ENCODE measurements at places on chromosomes 5 and 9.

- H3K36me3 ChIP-seq: peaks cover 38% of the 10 kb centered on the region
- DNase-seq: no peak
- no peak overlapping the region for H3K4me3 ChIP-seq
- no peaks in the 10 kb centered on the region for H3K27me3 ChIP-seq
These were observed 39.5 kb downstream of the PRRC2B start for GRCh38 chr9:131433302-131433854.

DNA sequence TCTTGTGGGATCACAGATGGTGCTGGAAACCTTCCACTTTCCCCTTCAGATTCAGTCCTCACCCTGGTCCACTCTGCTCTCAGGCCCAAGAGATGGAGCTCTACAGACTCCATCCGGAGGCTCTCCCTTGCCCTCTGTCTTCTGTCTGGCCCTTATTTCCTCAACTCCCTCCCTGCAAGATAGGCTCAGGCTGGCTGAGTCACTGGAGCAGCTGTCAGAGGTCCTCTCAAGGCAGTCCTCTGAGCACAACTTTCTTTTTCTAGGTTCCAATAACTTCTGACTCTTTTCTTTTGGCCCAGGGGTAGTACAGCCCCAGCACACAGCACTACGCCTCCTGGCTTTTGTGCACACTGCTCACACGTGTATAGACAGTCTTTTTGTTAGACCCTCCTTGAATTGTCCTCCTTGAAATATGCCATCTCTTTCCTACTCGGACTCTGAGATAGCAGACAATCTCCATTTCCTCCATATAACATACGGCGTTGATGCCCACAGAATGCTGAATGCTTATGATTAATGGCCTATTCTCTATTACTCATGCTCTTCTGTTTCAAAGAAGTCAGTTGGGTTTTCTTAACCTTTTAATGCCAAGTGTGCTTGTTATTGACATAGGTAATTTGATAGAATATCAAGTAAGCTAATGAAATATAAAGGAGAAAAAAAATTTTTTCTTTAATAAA, 193.1 kb downstream of the SLC12A2 start:
- no peaks in the 10 kb centered on the region for H3K4me1 ChIP-seq
- H3K36me3 ChIP-seq: no peaks in the 10 kb centered on the region
- no peak overlapping the region for H3K27ac ChIP-seq
- H3K4me3 ChIP-seq: no peak overlapping the region
- no peaks in the 10 kb centered on the region for H3K27me3 ChIP-seq
- DNase-seq: no peak

GRCh38 chr5:179825655-179826182, 5.0 kb downstream of the SQSTM1 start:
- H3K4me1 ChIP-seq: peaks cover 18% of the 10 kb centered on the region
- no peaks in the 10 kb centered on the region for H3K27me3 ChIP-seq
- no peak overlapping the region for H3K27ac ChIP-seq
- H3K36me3 ChIP-seq: peaks cover 84% of the 10 kb centered on the region
- H3K4me3 ChIP-seq: no peak overlapping the region
- no peak for DNase-seq

DNA sequence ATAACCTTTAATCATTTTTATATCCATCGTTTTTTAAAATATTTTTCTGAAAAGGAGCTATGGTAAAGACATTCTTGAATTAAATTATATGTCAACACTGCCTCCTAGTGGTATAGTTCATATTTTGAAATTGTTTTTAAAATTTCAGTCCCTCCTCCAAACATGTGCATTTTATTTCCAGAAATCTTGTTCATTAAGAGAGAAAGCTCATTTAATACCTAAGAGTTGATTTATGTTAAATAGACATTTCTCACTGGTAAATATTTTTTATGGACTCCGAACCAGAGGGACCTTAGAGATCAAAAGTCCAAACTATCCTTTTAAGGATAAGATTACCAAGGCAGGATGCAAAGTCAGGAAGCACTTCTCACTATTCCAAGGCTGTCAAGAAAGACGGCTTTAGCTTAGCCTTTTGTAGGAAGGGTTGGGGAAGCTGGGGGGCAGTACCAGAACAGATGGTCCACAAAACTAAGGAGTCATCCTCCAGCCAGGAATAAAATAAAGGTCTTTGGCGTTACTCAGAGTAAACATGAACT, 21.6 kb downstream of the BHMT start:
- H3K4me1 ChIP-seq: no peaks in the 10 kb centered on the region
- H3K27me3 ChIP-seq: no peaks in the 10 kb centered on the region
- no peak for DNase-seq
- H3K4me3 ChIP-seq: peak overlapping the region; percentile 60
- H3K27ac ChIP-seq: peak overlapping the region; percentile 85
- H3K36me3 ChIP-seq: no peaks in the 10 kb centered on the region

- no peaks in the 10 kb centered on the region for H3K4me1 ChIP-seq
- H3K36me3 ChIP-seq: no peaks in the 10 kb centered on the region
- DNase-seq: no peak
- H3K27me3 ChIP-seq: no peaks in the 10 kb centered on the region
These were observed 512.9 kb upstream of the PTGER4 start for GRCh38 chr5:40166802-40167201.

- no peak overlapping the region for H3K27ac ChIP-seq
- H3K4me3 ChIP-seq: no peak overlapping the region
- no peak for DNase-seq
- no peaks in the 10 kb centered on the region for H3K36me3 ChIP-seq
These were observed 172.6 kb upstream of the PAPPA start for GRCh38 chr9:115980976-115981375.

DNA sequence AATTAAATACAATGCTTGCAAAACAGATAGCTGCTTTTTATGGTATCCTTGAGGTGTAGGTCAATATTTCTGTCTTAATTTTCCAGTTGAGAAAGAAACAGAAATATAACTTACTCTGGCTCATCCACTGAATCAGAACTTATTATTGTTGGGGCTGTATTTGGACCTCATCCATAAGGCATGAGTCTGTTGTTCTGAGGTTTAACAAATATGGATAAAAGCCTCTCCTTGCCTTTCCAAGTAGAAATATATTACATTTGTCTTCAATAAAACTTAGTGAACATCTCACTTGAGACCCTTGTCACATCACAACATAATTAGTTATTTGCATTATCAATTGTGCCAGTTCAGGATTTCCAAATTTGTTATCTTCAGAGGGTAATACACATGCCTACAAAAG, 525.8 kb downstream of the AGTPBP1 start:
- H3K4me3 ChIP-seq: no peak overlapping the region
- no peak overlapping the region for H3K27ac ChIP-seq
- no peaks in the 10 kb centered on the region for H3K27me3 ChIP-seq
- peaks cover 4% of the 10 kb centered on the region for H3K4me1 ChIP-seq

- H3K27me3 ChIP-seq: no peaks in the 10 kb centered on the region
- H3K4me1 ChIP-seq: no peaks in the 10 kb centered on the region
- no peaks in the 10 kb centered on the region for H3K36me3 ChIP-seq
- H3K27ac ChIP-seq: no peak overlapping the region
- H3K4me3 ChIP-seq: no peak overlapping the region
- no peak for DNase-seq
These were observed 416.9 kb downstream of the MRPS30 start for GRCh38 chr5:45225571-45226031.

DNA sequence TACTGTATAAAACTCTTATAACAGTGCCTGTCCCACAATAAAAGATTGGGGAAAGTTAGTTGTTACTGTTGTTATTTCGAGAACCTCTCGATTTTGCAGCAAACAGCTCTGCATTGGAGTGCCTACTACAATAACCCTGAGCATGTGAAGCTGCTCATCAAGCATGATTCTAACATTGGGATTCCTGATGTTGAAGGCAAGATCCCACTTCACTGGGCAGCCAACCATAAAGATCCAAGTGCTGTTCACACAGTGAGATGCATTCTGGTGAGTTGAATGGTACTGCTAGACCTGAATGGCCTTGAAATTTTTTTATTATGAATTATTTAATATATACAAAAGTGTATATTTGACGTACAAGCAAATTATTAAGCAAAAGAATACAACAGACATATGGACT, 123.2 kb downstream of the TEX10 start:
- H3K27ac ChIP-seq: no peak overlapping the region
- no peaks in the 10 kb centered on the region for H3K27me3 ChIP-seq
- no peak overlapping the region for H3K4me3 ChIP-seq
- DNase-seq: no peak
- peaks cover 6% of the 10 kb centered on the region for H3K36me3 ChIP-seq

DNA sequence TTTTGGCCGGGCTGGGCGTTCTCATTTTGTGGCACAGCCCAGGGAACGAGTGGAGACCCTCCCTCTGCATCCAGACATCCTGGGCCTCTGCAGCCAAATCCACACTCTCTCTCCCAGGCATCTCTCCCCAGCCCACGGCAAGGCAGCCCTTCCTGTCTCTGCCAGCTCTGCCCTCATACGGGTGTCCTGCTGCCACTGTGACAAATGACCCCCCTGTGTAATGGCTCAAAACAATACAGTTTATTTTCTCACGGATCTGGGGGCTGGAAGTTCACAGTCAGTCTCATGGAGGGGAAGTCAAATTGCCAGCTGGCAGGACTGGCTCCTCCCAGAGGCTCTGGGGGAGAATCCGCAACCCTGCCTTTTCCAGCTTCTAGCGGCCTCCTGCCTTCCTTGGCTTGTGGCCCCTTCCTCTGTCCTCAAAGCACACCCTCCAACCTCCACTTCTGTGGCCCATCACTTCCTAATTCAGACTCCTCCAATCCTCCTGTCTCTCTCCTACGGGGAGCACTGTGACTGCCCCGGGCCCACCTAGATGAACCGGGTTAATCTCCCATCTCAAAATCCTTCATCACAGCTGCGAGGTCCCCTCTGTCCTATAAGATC, 70.2 kb upstream of the COL5A1 start:
- peak overlapping the region; percentile 22 for H3K27ac ChIP-seq
- H3K4me3 ChIP-seq: no peak overlapping the region
- peak; percentile 49 for DNase-seq

DNA sequence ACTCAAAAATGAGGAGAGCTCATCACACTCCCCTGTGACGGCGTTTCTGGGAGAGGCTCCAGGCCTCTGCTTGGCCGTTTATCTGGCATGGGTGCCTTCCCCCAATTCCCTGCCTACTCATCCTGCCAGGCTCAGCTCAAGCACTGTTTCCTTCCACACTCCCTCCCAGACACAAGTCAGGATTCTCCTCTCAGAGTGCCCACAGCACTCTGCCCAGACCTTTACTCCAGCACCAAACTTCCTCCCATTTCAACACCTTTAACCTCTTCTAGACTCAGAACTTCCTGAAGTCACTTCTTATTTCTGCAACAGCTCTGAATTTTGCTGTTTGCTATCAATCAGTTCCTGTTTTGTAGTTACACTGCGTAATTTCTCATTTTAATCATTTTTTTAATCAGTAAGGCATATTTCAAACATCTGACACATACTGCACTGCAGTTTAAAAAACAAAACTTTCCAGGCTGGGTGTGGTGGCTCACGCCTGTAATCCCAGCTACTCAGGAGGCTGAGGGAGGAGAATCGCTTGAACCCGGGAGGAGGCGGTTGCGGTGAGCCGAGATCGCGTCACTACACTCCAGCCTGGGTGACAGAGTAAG, 16.0 kb downstream of the TRMO start:
- DNase-seq: no peak
- no peak overlapping the region for H3K4me3 ChIP-seq
- H3K4me1 ChIP-seq: no peaks in the 10 kb centered on the region
- H3K27me3 ChIP-seq: no peaks in the 10 kb centered on the region
- peak overlapping the region; percentile 12 for H3K27ac ChIP-seq

GRCh38 chr5:131810510-131811249, 13.9 kb upstream of the FNIP1 start:
- no peaks in the 10 kb centered on the region for H3K36me3 ChIP-seq
- DNase-seq: no peak
- peak overlapping the region; percentile 61 for H3K27ac ChIP-seq
- H3K4me1 ChIP-seq: peaks cover 3% of the 10 kb centered on the region

DNA sequence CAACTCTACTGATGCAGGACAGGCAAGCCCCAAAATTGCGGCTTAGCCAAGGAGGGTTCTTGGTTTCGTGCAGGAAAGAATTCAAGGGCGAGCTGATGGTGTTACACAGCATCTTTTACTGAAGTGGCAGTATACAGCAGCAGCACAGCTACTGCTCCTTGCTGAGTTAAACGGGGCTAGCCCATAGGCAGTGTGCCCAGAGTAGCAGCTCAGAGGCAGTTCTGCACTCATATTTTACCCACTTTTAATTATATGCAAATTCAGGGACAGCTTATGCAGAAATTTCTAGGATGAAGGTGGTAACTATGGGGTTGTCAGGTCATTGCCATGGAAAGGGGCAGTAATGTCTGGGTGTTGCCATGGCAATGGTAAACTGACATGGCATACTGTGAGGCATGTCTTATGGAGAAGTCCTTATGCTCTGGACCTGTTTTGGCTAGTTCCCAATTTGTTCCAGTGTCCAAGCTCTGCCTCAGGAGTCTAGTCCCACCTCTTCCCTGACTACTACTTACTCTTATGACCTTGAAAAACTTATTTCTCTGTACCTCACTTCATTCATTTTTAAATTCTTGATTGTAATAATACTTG, 2.0 kb upstream of the SPINK9 start:
- no peaks in the 10 kb centered on the region for H3K4me1 ChIP-seq
- no peak for DNase-seq
- H3K27me3 ChIP-seq: no peaks in the 10 kb centered on the region
- no peak overlapping the region for H3K4me3 ChIP-seq
- no peaks in the 10 kb centered on the region for H3K36me3 ChIP-seq
- no peak overlapping the region for H3K27ac ChIP-seq

DNA sequence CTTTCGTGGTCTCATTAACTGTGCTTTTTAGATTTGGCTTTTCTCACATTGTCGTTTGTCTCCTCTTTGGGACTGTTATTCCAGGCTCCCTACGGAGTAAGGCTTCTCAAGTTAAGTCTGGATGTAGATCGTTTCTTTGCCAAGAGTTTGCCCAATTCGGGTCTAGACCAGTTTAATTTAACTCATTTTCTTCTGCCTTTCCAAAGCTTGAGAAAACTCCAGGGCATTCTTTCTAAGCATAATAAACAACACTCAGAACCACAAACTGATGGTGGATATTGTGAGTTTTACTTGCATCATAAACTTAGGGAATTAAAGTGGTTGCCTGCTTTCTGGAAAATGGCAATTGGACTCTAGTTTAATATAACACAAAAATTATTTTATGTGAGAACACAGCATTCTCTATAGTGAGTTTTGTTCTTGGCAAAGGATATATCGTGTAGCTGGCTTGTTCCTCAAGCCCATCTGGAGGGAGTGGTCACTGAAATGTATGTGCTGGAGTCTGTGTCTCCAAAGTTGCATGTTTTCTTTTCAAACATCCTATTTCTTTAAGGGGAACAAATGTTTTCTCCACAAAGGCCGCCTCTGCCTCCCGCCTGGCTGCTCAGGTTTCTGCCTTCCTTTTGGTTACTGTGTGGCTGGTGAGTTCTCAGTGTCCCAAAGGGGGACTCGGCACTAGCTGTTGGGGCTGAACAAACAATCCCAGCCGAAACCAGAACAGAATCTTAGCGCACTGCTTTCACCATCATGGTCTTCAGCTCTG, 211.3 kb upstream of the FBN2 start:
- DNase-seq: no peak
- H3K36me3 ChIP-seq: no peaks in the 10 kb centered on the region
- H3K27me3 ChIP-seq: no peaks in the 10 kb centered on the region
- H3K4me1 ChIP-seq: no peaks in the 10 kb centered on the region
- H3K27ac ChIP-seq: no peak overlapping the region

- DNase-seq: peak; percentile 45
- H3K27me3 ChIP-seq: no peaks in the 10 kb centered on the region
- no peak overlapping the region for H3K4me3 ChIP-seq
- H3K4me1 ChIP-seq: no peaks in the 10 kb centered on the region
- H3K36me3 ChIP-seq: no peaks in the 10 kb centered on the region
These were observed 78.0 kb downstream of the WNK2 start for GRCh38 chr9:93261735-93262523.

All from ascending aorta (tissue), 2 donors.